ENCODE measurements at places on chromosomes 3 and 15.

GRCh38 chr3:56969851-56970250, 90.6 kb upstream of the SPATA12 start:
- DNase-seq: no peak

DNA sequence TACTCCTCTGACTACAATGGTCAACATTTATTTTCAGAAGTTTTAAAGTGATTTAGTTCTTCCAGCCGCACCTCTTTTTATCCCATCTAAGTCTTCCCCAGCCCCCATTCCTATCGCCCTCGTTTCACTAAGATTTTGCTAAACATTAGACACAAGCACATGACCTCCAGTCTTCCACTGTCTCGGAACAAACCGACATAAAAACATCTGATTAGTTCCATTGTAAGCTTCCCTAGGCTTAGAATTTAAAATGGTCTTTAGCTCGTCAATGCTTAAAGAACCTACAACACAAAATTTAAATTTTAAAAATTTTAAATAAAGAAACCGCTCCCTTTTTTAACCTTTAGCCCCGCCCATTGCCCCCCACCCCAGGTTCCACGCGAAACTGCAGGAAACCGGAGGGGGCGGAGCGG, 284 bp upstream of the TSC22D2 start:
- no peak for DNase-seq

DNA sequence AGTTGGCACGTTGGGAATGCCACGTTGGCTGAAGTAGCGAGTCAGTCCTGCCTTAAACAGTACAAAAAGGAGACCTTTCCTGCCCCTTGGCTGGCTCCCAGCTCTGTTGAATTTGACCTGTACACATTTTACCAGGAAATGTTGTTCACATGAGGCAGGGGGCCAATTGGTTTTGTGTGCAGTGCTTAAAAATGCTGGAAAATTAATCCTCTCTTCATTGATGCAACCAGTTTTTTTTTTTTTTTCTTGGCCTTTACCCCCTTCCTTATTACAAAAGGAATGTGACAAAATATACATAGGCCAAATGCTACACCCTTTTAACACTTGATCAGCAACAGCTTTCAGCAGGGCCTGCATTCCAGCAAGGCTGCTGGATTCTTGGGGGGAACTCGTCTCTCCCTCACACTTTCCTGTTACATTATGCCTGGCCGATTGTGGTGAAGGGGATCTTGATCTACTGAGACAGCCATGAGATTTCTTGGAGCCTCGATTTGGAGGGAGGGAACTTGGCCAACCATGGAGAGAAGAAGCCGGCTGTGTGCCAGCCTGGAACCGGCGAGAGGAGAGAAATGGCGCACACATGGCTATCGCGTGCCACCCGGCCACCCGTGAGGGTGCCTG, 93.1 kb downstream of the DNASE1L3 start:
- no peak for DNase-seq

DNA sequence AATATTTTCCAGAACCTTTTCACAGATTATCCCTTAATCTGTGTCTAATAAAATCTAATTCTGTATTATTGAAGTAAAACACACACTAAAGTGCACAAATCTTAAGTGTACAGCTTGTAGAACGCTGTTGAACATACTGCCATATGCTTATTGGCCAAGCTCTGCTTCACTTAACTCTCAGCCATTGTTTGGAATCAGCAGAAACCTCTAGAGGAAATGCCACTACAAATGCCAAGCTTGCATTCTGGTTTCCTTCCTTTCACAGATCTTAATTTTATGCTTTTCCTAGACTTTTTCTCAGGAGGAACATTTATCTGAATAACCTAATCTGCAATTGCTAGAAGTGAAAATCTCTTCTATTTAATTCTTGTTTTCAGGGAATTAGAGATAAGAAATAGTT, 10.1 kb downstream of the MNS1 start:
- no peak for DNase-seq

DNA sequence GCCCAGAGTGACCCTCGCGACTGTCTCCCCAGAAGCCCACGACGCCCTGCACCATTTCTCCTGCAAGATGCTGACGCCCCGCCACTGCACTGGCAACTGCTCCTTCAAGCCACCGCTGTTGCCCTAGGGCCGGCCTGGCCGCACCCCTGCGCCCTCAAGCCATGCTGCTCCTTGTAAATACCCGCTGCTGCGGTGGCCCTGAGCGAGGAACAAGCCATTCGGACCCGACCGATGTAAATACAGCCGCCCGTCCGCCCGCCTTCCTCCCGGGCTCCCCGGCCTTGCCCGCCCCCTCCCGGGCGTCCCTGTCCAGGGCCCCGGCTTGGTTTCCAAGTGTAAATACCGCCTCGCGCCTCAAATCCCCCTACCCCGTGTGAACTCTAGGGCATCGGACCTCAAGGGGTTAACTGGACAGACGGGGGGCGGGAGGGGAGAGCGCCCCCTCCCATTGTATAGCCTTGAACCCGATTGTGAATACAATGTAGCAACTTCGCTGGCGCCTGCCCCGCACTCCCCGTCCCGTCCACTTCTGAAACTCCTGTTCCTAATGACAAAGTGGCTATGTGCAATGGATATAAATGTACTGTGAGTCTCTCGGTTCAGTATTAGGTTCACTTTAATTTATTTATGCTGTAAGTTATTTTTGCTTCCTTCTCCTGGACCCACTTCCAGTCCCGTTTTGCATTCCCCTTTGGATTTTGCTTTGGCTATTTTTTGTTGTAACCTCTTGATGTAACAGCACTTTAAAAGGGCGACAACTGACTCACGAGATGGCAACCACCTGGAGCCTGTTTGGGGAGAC, 5.9 kb downstream of the RNU6-1 start:
- DNase-seq: no peak

DNA sequence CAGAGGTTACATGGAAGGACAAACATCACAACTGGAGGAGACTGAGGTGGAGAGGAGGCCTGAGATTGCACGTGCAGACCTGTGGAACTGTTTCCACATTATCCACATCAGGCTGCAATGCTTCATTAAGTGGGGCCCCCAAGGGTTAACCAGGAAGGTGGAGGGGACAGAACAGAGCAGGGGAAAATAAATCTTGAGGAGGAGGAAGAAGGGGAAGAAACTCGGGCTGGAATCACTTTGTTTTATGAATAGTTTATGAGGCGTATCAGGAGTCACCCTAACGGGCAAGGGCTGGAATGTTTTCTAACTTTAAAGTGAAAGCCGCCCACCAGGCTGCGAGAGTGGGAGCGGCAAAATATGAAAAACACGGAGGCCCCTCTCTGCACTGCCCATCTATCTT, 154.9 kb downstream of the WNT5A start:
- no peak for DNase-seq

DNA sequence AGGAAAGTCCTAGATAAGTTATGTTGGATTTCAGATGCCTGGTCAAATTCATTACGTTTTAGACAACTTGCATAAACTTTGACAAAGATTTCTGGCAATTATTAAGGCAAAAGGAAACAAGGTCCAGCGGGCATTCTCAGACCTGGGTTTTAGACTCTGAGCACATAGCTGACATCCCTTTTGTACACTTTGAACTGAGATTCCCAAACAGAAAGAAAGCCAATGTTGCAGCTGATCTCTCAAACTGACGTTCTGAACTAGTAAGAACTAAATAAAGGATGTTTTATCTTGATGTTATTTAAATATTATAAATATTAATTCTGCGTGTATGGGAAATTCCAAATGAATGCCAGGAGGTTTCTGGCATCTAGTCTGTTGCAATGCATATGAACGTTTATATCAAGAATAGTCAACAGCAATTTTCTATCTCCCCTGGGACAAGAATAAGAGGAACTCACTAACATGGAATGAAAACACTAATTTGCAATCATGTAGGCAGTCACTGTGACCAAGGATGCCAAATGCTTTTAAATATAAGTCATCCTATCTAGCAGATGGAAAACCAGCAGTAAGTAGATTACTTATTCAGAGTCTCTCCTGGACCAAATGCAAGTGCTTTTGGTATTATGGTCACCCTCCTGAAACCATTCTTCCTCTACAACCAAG, 202.1 kb downstream of the GREM1 start:
- DNase-seq: no peak

- no peak for DNase-seq
Observed at GRCh38 chr3:32616267-32616962, 45.8 kb upstream of the DYNC1LI1 start.

DNA sequence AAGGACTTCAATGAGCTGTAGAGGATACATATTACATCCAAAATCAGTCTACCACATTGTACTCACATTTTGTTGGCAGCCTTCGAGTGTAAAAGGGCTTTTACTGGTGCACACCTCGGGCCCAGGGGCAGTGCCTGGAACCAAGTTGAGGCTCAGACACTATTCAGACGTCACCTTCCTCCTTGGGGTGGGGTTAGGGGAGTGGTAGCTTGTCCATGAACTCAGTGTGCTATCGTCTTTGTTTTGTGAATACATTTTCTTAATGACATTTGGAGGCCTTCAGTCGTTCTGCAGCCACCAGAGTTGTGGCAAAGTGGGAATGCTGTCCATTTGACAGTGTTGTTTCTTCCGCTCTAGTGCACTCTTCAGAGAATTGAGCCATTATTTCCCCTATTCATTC, 114.2 kb downstream of the PGPEP1L start:
- no peak for DNase-seq

DNA sequence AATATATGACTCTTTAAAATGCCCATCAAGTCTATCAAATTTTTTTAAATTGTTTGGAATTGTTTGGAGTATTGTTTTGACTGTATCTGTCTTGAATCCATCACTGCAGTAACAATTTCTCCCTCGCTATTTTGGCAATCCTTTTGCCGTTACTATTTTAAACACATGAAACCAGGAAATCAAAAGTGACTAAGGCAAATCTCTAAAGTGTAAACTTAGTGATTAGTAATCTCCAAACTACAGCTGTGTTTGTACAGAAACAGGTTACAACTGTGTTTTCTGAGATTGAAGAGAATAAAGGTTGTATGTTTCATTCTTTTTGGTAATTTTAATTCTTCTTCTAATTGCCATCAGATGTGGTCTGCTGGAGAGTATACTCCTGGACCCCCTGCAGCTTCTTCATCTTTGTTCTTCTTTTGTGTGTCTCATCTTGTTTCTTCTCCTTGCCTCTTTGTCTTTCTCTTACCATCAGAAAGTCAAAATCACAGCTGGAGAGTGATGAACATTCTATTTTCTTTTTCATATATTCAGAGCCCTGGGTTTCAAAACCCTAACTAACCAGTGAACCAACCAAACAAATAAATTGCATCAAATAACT, 465.4 kb downstream of the RBMS3 start:
- no peak for DNase-seq
